Stimulated activated CD8-positive, alpha-beta memory T cell treated with anti-CD3 and anti-CD28 coated beads, Interleukin-2, amount 100 ng/mL, for 1 hour (primary cell): ENCODE measurements at places on chromosomes 16 and 17.

- DNase-seq, result no peak
Observed at GRCh38 chr16:89144681-89145080, 26.9 kb upstream of the CDH15 start.

DNA sequence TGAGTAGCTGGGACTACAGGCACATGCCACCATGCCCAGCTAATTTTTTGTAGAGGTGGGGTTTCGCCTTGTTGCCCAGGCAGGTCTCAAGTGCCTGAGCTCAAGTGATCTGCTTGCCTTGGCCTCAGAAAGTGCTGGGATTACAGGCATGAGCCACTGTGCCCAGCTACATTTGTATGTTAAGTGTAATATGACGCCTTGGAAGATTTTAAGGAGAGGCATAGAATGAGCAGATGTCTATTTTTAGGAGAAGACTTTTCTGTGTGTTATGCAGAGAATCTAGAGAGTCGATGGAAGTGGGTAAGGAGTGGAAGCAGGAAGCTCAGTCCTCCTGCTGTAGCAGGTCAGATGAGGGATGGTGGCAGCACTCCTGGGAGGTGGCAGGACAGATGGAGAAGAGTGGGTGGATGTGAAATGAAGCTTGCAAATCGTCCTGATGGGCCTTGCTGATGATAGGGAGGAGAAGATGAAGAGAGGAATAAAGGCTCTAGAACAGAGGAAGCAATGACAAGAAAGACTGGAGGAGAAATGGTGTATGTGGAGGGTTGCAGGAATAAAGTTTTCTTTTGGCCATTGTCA, 125.3 kb downstream of the SHISA6 start:
- no peak for DNase-seq

- DNase-seq, result no peak
Observed at GRCh38 chr17:64420143-64420670, 28.7 kb upstream of the MILR1 start.

DNA sequence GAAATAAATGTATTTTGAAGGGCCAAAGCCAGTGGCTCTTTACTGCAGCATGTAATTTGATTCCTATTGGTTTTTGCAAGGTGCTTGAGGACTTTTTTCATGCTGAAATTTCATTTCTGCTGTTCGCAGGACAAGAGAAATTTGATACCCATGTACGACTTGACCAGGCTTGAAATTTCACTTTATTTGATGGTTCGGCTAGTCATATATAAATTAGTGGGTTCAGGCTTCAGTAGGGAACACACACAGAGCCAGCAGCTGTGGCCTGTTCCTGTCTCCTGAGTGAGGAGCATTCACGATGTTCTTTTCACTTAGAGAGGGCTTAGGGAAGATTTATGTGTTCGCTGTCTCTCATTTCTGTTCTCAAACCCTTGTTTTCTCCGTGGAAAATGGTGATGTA, 258.4 kb upstream of the CACNG5 start:
- DNase-seq, result no peak

DNA sequence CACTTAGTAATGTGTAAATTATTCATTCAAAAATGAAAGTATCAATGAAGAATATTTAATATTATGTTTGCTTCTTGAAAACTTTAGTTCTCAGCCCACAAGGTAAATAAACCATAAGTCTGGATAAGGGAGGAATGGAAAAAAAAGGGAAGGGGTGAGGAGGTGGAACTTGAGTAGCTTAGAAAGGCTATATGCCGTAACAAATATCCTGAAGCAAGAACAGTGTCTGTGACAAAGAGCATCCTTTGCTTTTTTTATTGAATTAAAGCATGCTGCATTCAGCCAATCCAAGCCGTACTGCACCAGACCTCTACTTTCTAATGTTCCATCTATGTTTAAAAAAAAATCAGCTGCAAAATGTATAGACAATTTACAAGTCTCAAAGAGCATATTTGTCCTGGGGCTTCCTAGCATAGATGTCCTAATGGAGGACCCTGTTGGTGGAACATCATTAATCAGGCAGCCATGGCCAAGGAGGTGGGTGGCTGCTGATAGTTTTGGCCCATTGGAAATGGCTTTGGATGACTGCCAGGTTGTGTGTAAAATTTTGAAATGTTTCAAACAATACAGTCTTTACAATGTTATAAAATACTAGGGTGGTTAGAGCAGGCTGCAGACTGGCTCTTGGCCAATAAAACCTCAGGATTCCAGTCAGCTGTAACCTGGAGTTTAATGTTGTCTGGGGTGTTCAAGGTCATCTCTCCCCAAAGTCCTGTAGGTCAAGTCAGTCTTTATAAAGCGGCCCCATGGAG, 895.8 kb upstream of the SOX9 start:
- DNase-seq, result no peak

DNA sequence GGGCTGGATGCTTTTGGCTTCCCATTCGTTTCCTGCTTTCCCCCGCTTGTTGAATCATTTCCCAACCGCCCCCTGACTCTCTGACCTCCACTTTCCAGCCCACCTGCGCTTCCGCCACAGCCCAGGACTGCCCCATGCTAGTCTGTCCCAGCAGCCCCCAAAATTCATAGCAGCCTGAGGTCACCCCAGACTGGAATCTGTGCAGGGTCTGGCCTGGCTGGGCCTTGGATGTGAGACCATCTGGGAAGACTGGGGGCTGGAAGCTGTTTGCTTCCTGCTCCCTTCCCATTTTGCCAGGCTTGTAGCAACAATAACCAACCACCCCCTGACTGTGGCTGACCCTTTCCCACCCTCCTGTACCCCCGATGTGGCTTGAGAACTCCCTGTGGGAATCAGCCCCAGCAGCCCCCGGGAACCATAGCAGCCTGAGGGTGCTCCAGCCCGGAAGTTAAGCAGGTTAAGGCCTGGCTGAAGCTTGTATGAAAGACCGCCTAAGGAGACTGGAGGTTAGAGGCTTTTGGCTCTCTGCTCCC, 2290.8 kb downstream of the TP53TG3F start:
- no peak for DNase-seq

GRCh38 chr17:7262935-7263800, 890 bp upstream of the CLDN7 start:
- no peak for DNase-seq

DNA sequence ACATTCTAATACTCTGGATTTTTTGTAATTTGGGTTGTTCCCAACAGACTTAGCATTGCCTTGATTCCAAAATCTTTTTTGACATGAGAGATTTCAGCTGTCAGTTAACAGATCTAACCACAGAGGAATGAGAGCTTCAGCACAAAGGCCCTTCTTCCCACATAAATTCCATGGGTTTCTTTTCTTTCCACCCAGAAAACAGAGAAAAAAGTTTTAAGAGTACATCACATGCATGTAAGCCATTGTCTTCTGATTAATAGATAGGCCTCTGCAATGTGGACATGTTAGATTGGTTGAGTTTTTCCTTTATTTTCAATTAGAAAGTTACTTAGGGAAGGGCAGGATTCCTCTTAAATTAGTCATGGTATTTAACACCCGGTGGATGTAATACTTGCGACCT, 939 bp downstream of the MYH8 start:
- no peak for DNase-seq

GRCh38 chr16:17364319-17365210, 106.2 kb downstream of the XYLT1 start:
- peak; percentile 48 for DNase-seq

GRCh38 chr17:63998721-63999679, 849 bp downstream of the PRR29 start:
- no peak for DNase-seq

GRCh38 chr17:52170963-52171572, 12.6 kb upstream of the CA10 start:
- no peak for DNase-seq

- DNase-seq, result peak; percentile 9
Observed at GRCh38 chr16:53549970-53550690, 47.1 kb upstream of the AKTIP start.

- no peak for DNase-seq
Observed at GRCh38 chr16:71794943-71795342, 13.7 kb downstream of the AP1G1 start.

DNA sequence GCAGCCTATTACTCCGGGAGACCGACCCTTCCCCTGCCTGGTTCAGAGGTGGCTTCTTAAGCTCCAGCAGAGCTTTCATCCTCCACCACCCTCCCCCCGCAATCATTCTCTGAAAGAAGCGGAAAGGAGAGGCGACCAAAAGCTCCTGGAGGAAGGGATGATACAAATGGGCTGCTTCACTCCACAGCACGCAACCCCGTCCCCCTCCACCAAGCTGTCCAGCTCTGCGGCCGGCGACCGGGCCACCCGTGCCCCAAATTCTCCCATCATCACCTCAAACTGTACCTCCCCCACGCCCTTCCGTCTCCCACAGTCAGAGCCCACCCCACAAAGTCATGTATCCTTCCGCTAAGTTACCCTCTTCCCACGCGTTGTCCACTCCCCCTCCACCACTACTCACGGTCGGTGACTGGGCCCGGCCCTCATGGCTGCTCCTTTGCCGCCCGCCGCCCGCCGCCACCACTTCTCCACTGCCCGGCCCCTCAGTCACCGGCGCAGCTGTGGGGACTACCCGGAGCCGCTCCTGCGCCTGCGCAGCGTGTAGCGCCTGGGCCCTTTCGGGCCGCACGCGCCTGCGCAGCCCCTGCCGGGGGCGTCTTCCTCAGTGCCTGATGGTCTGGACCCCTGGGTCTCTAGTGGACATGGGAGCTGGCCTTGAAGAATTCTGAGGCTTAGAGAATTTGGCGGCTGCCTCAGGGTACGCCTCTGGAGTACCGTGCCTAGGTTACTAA, at the start of gene FAM222B:
Gene FAM222B (minus strand): TSS at position 509 of the 731 bp plus-strand sequence. CDS start 76,123 bp downstream, outside the sequence.
- DNase-seq, result peak; percentile 77

DNA sequence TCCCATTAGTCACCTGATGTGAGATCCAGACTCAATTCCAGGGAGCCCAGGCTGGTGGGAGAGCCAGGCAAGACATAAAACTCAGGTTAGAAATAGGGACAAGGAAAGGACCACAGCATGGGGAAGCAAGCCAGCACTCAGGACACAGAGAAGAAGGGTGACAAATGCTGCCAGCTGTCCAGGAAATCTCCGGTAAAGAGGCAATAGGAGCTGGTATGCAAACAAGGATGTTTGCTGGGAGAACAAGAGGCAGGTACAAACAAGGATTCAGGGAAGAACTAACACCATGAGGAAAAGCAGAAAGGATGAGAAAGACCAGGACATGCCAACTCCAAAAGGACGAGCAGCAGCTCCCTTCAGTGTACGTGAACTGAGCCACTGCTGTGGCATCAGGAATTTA, 10.2 kb upstream of the TXNDC11 start:
- DNase-seq, result no peak

DNA sequence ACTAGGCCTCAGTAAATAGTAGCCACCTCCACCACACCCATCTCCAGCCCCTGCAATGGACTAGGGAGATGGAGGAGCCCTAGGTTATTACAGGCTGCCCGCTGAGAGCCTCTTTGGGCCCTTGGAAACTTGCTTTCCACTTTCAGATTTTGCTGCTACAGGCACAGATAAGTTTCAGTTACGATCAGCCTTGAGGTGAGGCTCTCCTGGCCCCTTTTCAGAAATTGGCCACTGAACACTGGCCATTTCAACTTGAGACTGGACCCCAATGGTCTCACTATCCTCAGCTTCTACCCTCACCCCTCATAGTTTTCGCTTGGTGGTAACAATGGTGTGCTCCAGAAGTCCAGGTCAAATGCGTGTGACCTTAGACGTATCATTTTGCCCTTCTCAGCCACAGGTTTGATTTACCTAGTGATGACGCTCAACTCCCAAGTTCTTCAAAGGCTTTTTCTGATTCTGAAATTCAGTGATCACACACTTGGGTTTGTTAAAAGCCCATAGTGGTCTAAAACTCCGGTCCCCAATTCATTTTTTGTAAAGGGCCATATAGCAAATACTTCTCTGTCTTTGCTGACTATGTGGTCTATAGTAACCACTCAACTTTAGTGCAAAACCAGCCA, 1.0 kb downstream of the PMM2 start:
- DNase-seq, result no peak

DNA sequence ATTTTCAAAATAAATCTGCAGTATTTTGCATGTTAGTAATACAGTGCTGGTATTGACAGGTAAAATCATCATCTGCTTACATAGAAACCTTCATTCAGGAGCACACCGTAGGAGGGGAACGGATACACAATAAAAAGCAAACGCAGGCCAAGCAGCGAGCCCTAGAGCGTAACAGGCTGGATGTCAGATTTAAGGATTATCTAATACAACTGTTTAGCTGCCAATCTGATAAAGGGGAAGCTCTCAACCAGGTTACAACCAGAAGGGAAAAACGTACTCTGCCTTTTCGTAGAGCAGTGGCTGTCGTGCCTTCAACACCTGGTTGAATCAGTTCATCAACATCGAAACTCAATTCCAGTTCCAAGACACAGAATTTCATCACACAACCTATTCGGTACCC, 16.4 kb upstream of the CUEDC1 start:
- no peak for DNase-seq

DNA sequence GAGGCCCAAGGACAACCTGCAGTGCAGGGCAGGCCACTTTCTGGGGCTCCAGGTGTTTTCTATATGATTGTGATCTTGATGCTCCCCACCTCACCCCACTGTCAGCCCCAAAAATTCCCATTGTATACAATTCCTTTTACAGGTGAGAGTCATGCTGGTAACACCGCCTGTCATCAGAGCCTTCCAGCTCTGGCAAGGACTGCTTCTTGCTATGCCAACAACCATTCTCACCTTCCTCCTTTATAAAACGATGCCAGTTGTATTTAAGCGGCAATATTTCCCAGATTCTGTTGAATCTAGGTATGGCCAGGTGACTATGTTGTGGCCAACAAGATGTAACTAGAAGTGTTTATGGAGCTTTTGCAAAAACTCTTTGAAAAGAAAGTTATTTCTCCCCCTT, 30.4 kb upstream of the CALB2 start:
- no peak for DNase-seq

DNA sequence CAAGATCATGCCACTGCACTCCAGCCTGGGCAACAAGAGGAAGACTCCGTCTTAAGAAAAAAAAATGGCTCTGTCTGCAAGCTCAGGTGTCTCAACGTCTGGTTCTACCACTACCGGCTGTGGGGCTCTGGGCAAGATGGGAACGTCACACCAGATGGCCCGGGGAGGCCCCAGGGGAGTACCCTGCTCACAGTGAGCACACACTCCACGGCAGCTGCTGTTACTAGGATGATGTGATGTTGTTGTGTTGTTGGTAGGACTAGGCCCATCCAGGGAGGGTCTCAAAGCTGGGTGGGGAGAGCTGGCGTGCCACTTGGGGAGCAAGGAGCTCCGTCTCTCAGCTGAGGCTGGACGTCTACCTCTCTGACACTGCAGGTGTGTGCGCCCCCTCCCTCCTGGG, 9.4 kb upstream of the NPTX1 start:
- DNase-seq, result no peak

- no peak for DNase-seq
Observed at GRCh38 chr17:36816907-36817288, 120.4 kb upstream of the LHX1 start.

GRCh38 chr17:68455901-68456338, 1.4 kb downstream of the WIPI1 start:
- DNase-seq, result no peak

- DNase-seq, result no peak
Observed at GRCh38 chr17:28041844-28042656, 427 bp upstream of the NLK start.

GRCh38 chr17:59669944-59670343, 37.3 kb downstream of the PTRH2 start:
- DNase-seq, result no peak

DNA sequence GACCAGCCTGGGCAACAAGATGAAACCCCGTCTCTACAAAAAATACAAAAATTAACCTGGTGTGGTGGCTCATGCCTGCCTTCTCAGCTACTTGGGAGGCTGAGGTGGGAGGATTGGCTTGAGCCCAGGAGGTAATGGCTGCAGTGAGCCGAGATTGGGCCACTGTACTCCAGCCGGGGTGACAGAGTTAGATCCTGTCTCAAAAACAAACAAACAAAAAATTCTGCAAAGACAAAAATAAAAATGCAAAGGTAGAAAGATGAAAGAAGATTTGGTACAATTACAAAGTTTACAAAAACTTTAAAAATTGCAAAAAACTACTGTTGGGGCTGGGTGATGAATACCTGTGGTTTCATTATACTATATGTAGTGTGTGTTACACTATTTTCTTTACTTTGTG, 5.5 kb upstream of the CDH1 start:
- no peak for DNase-seq
